ENCODE measurements at places on chromosomes 3 and 15.

- DNase-seq: no peak
These were observed 61.8 kb downstream of the GAP43 start for GRCh38 chr3:115685097-115685496.

DNA sequence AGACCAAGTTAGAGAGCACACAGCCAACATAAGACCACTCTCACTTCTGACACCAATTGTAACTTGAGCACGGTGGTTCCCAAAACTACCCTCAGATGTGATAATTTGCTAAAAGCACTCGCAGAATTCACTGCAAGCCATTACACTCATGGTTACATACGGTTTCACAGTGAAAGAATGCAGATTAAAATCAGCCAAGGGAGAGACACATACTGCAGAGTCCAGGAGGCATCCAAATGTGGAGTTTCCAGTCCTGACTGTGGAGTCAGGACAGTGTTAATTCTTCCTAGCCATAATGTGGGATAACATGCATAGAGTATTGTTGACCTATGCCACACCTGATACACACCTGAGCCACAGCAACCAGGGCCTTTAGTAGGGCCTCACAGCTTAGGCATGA is 956.4 kb downstream of the NTRK3 start:
- no peak for DNase-seq

DNA sequence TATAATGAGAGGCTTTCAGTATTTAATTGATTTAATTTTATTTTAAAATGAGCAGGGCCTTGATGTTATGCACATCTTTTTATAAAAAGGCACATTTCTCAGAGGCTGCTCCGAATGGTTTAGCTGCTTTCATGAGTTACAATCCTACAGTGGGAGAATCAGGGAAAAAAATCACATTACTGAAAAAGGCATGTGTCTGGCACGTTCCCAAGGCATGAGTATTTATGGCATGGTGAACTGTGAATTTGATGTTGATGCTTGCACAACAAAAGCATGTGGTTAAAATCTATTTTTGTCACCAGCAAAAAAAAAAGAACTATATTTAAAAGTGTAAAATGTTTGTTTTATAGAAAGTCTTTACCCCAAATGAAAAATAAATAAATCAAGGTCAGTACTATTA is 485.2 kb upstream of the ROBO2 start:
- no peak for DNase-seq

DNA sequence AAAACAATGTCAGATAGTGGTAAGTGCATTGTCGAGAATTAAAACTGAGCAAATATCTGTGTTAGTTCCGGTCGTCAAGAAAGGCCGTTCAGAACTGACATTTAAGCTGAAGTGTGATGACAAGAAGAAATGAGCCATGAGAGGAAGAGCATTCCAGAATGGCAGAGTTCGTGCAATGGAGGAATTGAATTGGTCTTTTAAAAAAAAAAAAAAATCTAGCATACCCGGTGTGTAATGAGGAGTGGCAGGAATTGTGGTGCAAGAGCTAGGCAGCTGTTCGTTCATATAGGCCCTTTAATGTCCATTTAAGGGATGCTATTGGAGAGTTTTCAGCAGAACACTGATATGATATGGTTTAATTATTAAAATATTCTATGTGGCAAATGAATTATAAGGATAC is 2.6 kb upstream of the GBE1 start:
- DNase-seq: no peak

- DNase-seq: no peak
These were observed 322.6 kb downstream of the THSD4 start for GRCh38 chr15:71437919-71438318.

- DNase-seq: peak; percentile 70
These were observed 842 bp downstream of the PCCB start for GRCh38 chr3:136250903-136251460.

DNA sequence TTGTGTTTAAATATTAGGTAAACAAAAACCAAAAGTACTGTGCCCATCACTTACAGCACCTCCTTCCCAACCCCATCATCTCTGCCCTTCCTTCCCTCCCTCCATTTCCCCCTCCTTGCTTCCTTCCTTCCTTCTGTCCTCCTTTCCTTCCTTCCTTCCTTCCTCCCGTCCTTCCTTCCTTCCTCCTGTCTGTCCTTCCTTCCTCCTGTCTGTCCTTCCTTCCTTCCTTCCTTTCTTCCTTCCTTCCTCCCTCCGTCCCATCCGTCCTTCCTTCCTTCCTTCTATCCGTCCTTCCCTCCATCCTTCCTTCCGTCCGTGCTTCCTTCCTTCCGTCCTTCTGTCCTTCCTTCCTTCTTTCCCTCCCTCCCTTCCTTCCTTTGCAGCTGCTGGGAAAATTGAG is 67.8 kb upstream of the SIAH2 start:
- DNase-seq: no peak

GRCh38 chr15:57411945-57412768 is 35.9 kb downstream of the CGNL1 start:
- DNase-seq: no peak

DNA sequence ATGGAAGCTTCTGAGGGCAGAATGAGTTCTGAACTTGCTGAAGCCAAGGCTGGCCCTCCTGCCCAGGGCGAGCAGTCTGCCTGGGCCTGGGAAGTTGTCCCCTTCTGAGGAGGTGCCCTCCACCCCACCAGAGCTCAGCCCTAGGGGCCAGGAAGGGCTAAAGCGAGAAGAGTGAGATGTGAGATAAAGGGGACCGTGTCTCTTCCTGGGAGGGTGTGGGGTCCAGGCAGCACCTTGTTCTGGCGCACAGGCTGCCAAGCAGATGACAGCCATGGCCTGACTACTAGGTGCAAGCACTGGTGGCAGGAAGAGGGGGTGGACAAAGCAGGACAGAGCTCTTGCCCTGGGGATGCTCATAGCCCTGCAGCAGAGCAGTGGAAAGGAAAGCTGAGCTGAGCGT is 3.7 kb downstream of the PAK6 start:
- DNase-seq: no peak

DNA sequence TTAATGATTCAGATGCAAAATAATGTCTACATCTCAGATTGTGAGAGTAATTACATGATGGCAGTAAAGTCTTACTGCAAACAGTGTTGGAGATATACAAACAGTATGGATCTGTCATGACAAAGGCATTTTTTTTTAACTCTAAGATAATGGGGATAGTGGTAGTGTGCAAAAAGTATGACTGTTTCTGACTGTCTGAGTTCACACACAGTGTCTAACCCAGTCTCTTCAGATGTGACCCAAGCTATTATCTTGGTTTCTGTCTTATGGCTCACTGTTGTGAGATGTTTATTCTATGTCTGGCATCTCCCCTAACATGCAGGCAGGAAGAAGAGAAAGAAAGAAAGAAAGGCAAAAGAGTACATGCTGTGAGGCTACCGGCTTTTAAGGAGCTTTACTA is 17.0 kb downstream of the RPL39L start:
- no peak for DNase-seq

DNA sequence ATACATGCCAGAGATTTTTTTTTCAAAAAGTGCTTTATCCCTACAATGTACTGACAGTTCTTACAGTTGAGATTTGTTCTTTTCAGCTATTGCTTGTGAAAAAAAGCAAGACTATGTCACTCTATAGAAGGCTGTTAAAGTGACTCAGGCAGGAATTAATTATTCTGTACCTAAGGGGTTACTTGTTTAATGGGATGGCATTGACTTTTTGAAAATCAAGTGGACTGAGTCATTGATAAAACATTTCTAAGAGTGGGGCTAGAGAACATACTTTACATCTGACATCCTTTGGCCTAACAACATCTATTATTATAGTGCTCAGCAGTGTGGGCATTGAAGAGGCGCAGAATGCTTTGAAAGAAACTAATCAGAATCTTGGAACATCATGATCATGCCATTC is 34.3 kb downstream of the INTS14 start:
- DNase-seq: no peak

- no peak for DNase-seq
These were observed 218.4 kb downstream of the ARRDC4 start for GRCh38 chr15:98178861-98179260.

- no peak for DNase-seq
These were observed 2.6 kb upstream of the TMCO5A start for GRCh38 chr15:37931868-37932267.

GRCh38 chr15:92677999-92678398 is 22.4 kb upstream of the FAM174B start:
- no peak for DNase-seq

GRCh38 chr3:48650723-48651122 is 12.0 kb downstream of the CELSR3 start:
- DNase-seq: no peak

- DNase-seq: peak; percentile 16
These were observed 410.6 kb downstream of the FOXP1 start for GRCh38 chr3:71172951-71173350.

GRCh38 chr15:74377831-74378766 is 10.7 kb upstream of the CYP11A1 start:
- no peak for DNase-seq

DNA sequence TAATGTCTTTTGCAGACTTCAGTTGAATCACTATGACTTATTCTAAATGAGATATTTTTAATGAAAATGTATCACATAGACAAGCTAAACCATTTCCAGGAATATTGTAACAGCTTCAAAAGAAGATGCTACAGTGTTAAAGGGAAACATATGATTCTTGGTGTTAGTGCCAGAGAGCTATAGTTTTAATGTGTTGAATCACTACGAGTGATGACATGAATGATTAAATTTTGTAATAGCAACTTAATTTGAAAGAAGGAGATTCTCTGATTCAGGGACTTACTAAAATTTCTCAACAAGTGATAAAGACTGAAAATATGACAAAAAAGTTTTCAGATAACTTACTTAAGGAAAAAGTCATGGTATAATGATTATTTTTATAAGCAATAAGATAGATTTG is 267.3 kb upstream of the SLITRK3 start:
- no peak for DNase-seq

- no peak for DNase-seq
These were observed 344.3 kb upstream of the CDIN1 start for GRCh38 chr15:36235173-36235572.

DNA sequence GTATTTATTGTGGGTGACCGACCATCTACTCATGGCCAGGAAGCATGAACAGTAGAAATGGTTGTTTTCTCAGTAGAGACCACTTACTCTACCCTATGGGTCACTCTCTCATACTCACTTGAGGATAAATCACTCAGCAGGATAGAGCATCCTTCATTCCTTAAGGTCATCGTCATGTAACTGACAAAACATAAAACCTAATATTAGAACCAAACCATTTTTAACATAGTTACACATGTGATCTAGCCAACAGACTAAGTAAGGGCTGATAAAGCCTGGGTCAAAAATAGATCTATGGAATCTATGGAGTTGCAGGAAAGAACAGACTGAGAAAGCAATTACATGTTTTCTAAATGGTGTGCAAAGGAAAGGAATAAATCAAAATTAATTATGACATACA is 769.1 kb downstream of the NTRK3 start:
- DNase-seq: no peak

- DNase-seq: no peak
These were observed 46.1 kb downstream of the RFTN1 start for GRCh38 chr3:16467393-16467792.

GRCh38 chr15:72796515-72797337 is 13.2 kb upstream of the ADPGK start:
- no peak for DNase-seq

DNA sequence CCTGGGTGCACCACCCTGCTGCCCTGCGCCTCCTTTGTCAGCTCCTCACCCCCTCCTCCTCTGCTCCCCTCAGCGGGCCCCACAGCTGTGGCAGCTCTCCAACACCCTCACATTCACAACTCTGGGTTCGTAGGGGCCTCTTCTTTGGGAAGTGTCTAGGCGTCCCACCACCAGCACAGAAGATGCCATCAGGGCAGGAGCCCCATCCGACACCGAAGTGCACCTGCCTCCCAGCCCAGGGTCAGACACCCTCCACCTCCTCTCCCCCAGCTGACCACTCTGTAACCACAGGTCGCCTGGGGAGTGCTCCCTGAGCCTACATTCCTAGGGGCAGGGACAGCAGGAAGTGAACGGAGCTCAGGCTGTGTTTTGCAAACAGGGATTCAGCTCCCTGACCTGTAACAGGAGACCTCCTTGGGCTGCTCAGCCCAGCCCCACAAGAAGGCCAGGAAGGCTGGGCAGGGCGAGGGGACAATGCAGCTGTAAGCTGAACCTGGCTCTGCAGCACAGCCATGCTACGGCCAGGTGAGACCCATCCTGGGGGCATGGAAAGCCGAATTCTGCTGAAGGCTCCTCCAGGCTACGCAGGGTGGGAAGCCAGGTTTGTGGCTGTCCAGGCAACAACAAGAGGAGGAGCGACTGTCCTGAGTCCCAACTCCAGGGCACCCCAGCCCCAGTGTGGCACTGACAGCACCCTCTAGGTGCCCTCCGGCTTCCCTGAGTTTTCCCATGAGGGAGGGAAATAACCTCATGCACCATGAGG is 269.0 kb downstream of the GOLGA6L6 start:
- no peak for DNase-seq

DNA sequence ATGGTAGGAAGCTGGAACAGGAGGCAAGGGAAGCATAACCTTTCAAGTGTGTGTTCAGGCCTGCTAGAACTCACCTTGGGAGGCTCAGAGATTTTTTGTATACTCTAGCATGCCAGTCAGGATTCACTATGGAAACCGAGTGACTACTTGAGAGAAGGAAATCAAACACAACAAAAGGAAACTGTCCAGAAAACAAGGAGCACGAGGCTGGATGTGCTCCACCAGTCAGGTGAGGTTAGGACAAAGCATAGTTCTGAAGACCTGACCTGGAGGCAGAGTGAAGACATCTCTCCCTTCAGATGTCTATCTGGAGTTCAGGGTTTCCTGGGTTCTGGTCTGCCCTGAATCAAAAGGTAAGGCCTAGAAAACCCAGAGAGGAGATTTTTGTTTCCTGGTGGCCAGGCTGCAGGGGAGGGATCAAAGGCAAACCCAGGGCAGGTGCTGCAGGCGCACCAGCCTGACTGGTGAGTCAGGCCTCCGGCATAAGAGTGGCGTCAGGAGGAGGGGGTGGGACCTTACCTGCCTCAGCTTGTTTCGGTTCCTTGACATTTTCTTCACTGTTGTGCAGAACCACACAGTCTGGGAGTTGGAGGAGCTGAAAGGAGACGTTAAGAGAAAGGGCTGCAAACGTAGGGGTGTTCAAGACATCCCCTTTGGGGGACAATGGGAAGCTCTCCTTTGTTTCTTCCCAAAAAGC is 52.2 kb upstream of the OSBPL11 start:
- no peak for DNase-seq

- DNase-seq: no peak
These were observed 635 bp downstream of the CD276 start for GRCh38 chr15:73684581-73685455.

- DNase-seq: no peak
These were observed 30.3 kb upstream of the TUBGCP5 start for GRCh38 chr15:23069496-23070166.

GRCh38 chr15:39907216-39907615 is 12.8 kb downstream of the GPR176 start:
- no peak for DNase-seq

GRCh38 chr3:188270423-188270972 is 116.5 kb downstream of the LPP start:
- peak; percentile 64 for DNase-seq

DNA sequence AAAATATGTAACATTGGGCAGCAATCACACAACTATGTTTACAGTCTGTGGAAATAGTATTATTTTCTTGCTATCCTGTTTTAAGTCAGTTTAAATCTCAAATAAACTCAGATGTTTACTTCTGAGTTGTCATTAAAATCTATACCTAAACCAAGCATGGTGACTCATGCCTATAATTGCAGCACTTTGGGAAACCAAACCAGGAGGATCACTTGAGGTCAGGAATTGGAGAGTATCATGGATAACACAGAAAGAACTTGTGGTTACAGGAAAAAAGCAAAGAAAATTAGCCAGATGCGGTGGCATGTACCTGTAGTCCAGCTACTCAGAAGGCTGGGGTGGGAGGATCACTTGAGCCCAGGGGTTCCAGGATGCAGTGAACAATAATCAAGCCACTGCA is 631.6 kb upstream of the EPHA6 start:
- DNase-seq: no peak

- DNase-seq: no peak
These were observed 1101.4 kb downstream of the ROBO1 start for GRCh38 chr3:78666470-78666800.
